ENCODE measurements at places on chromosomes 5 and 9.

DNA sequence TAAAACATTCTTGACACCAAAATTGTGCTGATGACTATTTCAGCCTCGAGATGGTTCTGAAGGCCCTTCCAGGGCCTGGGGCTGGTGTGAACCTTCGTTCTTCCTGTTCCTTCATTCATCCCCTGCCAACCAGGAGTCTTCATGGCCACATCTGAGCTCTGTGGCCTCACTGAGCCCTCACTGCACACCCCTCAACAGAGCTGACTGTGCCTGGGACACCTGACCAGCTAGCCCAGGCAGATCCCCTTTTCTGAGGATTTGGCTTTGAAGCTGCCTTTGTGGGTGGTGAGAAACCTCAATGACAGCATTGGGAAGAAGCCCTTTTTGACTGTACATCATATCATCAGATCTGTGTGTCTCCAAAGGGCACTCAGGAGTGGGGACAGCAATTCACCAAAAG, 13.8 kb downstream of the AK8 start:
- no peak for DNase-seq

GRCh38 chr5:95784514-95785302, 37.8 kb downstream of the GLRX start:
- DNase-seq, result peak; percentile 46

DNA sequence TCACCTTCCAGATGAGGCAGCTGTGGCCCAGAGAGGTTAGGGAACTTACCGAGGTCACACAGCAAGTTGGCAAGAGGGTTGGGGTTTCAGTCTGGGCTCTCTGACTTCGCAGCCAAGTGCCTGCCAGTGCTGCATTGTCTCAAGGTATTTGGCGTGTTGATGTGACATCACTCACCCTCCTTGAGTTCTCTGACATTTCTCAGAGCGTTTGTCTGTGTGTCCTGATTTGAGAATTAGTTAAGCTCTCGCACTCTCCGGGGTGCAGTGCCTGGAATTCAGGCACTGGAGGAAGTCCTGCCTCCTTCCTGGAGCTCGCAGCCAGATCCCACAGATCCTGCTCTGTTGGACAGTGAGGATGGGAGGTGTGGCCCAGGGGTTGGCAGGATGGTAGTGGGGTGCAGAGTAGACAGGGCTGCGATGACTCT, 25.7 kb downstream of the WWC1 start:
- no peak for DNase-seq

- DNase-seq, result no peak
These were observed 476.8 kb upstream of the C9orf72 start for GRCh38 chr9:28050046-28050445.

- no peak for DNase-seq
These were observed 377.7 kb upstream of the IRX1 start for GRCh38 chr5:3217771-3218495.

DNA sequence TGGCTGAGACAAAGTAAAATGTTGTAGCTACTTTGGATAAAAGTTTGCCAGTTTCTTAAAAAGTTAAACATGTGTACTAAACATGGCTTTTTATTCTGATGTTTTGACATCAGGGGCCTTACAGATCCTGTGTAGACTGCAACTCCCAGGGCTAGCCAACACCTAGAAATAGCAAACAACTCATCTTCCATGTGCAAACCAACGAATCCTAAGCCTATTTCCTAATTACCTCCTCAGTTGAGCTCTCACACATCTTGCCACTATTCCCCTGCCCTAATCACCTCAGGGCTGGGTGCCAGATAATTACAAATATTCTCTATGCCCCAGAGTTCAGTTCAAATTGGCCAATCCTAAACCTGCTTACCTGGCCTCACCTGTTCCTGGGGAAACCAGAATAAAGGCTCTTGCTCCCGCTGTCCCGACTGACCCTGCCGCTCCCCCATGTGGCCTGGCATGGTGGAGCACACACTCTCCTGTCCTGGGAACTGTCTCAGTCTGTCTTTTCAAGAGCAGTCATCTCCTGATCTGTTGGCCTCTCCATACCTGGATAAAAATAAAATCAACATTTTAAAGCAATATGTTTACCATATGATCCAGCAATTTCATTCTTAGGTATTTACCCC, 37.1 kb upstream of the FAM169A start:
- no peak for DNase-seq

DNA sequence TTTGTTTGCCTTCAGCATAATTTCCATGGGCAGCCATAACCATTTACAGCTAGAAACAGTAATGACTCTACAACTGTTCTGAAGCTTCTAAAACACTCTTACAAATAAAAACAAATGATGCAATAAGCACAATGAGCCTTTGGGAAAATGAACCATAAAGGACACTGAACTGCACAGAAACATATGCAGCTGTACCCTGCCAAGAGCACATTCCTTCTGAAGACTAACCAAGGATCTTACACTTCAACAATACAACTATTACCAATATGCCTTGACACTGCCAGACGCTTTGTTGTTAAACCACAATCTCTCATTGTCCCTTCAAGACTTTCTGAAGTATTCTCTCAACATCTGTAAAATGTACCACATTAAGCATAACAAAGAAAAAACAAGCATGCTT, 104.2 kb upstream of the HMHB1 start:
- DNase-seq, result no peak

- no peak for DNase-seq
These were observed 7.8 kb downstream of the RRAGA start for GRCh38 chr9:19057033-19057432.

DNA sequence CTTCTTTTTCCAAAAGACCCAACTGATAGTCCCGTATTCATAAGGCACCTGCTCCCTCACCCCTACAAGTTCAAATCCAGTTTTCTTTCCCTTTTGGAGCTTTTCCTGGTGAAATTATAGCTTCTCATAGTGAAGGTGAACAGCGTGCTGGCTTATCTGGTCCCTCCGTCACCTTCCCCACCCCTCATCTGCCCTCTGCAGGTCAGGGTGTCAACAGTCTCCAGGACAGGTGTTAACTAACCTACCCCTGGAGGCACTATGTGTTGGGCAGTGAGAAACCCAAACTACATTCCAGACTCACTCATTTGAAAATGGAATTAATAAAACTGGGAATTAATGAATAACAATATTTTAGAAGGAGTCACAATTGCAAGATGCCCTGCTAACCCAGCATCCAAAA, 109.0 kb upstream of the TAS2R1 start:
- DNase-seq, result no peak

GRCh38 chr9:123867034-123867433, 62.9 kb downstream of the DENND1A start:
- no peak for DNase-seq

GRCh38 chr9:126591922-126592321, 21.8 kb upstream of the LMX1B start:
- no peak for DNase-seq

- no peak for DNase-seq
These were observed 34.9 kb upstream of the EEIG1 start for GRCh38 chr9:128015696-128016095.

GRCh38 chr9:4012441-4012840, 287.4 kb downstream of the GLIS3 start:
- no peak for DNase-seq

- no peak for DNase-seq
These were observed 575.7 kb upstream of the ACO1 start for GRCh38 chr9:31808766-31809165.

DNA sequence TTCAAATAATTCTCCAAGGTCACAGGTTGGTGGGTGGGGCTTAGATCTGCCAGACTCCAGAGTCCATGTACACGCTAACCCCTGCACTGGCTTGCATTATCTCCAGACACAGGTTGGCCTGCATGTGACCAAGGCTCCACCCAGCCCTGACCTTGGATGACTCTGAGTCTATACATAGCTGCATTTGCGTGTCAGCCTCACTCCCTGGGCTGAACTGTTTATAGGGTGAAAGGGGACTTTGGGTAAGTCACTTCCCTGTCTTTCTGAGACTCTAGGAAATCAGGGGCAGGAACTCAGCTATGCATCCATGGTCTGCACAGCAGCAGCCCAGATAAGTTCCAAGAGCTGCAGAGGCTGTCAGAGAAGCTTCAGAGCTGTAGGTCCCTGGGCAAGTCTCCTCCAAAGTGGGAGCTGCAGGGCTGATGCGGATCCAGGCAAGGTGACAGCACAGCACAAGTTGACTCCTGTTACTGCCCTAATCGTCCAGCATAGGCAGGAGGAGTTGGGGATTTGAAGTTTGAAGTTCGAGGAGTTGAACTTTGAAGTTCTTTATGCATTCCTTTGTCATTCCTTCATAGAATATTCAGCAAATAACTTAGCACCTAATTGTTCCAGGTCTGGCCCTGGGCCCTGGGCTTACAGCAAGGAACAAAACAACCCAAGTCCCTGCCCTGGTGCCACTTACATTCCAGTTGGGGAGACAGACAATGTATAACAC, 53.4 kb downstream of the SLC22A5 start:
- peak; percentile 56 for DNase-seq

- no peak for DNase-seq
These were observed 73.4 kb downstream of the ADAMTS2 start for GRCh38 chr5:179271821-179272325.

DNA sequence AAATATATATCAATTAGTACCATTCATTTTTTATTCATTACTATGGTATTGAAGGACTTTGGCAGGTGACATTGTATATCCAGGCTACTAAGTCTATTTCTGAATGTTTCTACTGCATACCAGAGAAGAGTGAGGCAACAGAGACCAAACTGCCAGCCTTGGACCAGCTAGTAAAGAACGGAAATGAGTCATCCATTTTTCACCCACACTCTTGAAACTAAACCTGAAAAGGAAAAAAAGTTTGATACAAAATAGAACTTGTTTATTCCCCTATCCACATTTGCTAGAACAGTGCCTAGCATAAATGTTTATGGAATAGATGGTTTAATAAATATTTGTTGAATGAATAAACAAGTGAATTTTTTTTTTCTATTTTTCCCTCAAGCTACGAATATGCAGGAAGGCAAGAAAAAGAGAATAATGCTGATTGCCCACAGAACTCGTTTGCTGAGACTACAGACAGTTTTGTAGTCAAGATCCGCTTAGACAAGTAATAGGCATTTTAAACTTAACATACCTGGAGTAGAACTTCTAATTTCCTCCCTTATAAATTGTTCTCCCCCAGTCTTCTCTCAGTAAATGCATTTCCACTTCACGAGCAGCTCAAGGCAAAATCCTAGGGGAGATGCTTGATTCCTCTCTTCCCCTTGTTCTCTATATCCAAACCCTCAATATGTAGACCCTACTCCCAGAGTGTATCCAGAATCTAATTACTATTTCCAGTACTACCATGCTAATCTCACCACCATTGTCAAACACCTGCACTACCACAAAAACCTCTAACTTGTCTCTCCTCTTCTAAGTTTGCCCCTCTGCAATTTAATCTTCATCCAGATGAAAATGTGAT, 146.2 kb upstream of the RASA1 start:
- peak; percentile 91 for DNase-seq

GRCh38 chr5:139278540-139279274, 14.8 kb upstream of the MATR3 start:
- no peak for DNase-seq

- DNase-seq, result peak; percentile 88
These were observed at the start of gene KLHL9 for GRCh38 chr9:21334701-21335632. KLHL9 (minus strand) TSS chr9:21335404; CDS start chr9:21334859, 545 bp downstream.

DNA sequence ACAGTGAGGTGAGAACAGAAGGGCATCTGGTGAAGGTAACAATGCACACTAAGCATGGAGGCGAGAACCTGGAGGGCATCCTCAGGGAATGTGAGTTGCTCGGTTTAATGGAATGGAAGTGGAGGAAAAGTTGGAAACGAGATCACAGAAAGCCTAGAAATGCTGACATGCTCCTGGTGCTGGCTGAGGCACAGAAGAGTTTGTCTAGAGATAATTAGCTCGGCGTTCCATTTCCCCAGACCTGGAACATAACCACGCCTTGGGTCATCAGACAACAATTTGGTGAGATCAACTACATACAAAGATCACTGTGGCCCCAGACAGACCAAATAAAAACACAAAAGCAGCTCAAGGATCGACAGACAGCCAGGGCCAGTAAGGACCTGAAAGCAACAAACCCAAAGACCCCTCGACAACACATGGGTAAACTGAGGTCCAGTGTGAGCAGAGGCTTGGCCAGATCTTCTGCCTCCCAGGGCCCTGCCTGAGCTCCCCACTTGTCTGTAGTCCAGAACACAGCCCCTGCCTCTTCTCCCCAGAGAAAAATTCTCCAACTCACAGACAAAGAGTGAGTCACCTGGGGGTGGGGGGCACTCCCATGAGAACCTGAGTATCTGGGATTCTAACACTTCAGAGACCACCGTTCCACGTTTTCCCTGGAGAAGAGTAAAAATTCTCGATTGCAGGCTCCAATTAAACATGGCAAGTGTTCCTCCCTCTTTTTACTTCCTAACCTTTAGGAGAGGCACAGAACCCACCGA, 52.5 kb downstream of the SHB start:
- peak; percentile 63 for DNase-seq

- no peak for DNase-seq
These were observed 252.3 kb downstream of the IZUMO3 start for GRCh38 chr9:24293386-24293785.

DNA sequence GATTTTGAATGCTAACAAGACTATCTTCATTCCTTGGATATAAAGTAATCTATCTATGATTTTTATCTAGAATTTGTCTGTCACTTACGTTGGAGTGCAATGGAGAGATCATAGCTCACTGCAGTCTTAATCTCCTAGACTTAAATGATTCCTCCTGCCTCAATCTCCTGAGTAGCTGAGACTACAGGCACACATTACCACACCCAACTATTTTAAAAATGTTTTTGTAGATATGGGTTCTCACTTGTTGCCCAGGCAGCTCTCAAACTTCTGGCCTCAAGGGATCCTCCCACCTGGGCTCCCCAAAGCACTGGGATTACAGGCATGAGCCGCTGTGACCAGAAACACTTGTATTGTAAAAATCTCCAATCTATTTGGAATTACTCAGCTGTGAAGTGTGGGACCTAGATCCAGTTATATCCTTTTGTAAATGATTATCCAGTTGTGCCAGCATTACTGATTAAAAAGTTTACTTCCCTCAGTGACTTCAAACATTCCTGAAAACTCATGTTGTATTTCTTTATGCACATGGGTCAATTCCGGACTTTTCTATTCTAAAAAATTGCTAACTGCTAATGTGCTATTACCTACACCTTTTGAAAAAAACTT, 1793.8 kb upstream of the WWC1 start:
- DNase-seq, result no peak

GRCh38 chr5:81020478-81021167, 60.5 kb downstream of the RASGRF2 start:
- DNase-seq, result peak; percentile 45

DNA sequence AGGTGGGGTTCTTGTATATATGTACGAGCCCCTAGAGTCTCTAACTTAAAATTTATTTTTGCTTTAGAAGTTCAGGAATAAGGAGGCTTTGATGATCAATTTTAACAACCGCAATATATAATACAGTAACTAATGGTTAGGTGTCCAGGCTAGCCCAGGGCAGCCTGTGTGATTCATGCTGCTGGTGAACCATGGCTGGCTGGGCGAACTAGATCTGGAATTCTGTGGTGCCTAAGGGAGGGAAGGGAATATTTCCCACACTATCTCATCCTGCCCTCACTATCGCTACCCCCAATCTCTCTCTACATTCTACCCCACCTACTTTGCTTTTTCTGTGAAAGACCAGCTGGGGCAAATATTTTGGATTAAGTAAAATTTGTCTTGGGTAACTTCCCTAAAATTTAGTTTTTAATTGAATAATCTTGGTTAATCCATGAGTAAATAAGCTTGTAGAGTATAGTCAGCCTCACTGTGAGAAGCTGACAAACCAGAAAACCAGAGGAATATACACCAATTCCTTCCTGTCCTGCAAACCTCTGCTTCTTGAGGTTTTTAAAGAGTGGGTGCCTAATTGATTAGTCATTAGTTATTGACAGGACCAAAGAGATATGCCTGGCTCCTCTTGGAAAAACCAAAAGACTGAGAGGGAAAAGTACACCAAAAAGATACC, 115.1 kb upstream of the CCDC152 start:
- DNase-seq, result no peak

All from IMR-90 (cell line).